Stimulated activated CD8-positive, alpha-beta memory T cell treated with anti-CD3 and anti-CD28 coated beads, Interleukin-7, amount 100 ng/mL, for 4 hours (primary cell): ENCODE measurements at places on chromosomes 11 and 22.

DNA sequence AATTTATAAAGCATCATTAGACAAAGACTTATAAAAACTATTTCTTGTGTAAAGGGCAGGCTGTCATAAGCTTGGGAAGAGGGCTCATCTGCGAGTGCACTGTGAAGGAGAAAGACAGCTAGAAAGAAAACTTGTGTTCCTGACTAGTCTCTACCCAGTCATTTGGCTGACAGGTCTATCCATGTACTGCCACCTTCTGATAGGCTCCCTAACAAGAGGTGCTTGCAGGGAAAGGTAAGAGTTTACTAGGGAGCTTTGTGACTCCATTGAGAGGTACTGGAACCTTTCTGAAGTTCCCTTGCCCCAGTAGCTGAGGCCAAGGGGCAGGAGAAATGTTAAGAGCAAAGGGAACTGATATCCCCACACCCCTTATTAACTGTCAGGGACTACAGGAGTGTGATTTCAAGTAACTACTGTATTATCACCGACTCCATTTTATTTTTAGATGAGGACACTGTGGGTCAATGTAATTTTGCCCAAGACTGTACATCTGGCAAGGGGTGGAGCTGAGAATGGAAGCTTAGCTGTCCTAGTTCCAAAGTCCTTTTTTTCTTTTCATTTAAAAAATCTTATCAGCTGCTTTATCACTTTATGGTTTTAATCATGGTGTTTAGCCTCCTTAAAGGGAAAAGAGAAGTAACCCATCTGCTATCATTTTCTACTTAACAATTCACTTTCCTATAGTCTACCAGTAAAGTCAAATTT is 129.4 kb downstream of the ARHGAP20 start:
- no peak for DNase-seq

GRCh38 chr11:1870721-1871466 is 18.0 kb downstream of the LSP1 start:
- no peak for DNase-seq

GRCh38 chr22:23256986-23257888 is 76.9 kb downstream of the BCR start:
- DNase-seq: no peak

GRCh38 chr22:50059881-50060262 is 1.8 kb upstream of the TTLL8 start:
- no peak for DNase-seq

- DNase-seq: no peak
Measured at GRCh38 chr22:33984656-33985285, 64.5 kb upstream of the LARGE1 start.

GRCh38 chr11:99199341-99199740 is 178.6 kb downstream of the CNTN5 start:
- no peak for DNase-seq

GRCh38 chr11:12279672-12280108 is 97.7 kb upstream of the PARVA start:
- no peak for DNase-seq

DNA sequence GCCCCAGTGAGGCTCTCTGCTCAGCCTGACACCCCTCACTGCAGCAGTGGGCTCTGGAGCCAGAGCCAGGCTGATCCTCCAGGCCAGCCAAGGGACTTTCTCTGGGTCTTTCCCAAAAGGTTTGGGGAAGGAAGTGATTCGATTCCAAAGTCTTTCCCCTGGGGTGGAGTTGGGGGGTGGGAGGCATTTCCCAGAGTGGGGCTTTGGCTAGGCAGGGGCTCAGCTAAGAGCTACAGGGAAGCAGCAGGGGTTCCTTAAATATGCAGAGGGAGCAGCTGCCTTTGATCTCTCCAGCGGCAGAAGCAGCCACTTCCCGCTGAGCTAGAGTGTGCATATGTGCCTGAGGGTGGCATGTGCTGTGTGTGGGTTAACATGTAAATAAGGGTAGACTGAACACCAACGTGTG is 192.9 kb downstream of the INSC start:
- DNase-seq: no peak

GRCh38 chr11:10319702-10320558 is 15.1 kb downstream of the ADM start:
- no peak for DNase-seq

- DNase-seq: peak; percentile 53
Measured at GRCh38 chr11:60971520-60971919, at the start of gene CD6. Gene CD6, plus strand, starts transcription at chr11:60971680. Its CDS starts 186 bp downstream, at chr11:60971866.

- DNase-seq: peak; percentile 67
Measured at GRCh38 chr11:64204464-64204989, 2.0 kb upstream of the FERMT3 start.

- DNase-seq: peak; percentile 39
Measured at GRCh38 chr11:14578541-14578956, 58.4 kb upstream of the PSMA1 start.

GRCh38 chr11:10134975-10135481 is 159.0 kb downstream of the SBF2 start:
- DNase-seq: no peak

DNA sequence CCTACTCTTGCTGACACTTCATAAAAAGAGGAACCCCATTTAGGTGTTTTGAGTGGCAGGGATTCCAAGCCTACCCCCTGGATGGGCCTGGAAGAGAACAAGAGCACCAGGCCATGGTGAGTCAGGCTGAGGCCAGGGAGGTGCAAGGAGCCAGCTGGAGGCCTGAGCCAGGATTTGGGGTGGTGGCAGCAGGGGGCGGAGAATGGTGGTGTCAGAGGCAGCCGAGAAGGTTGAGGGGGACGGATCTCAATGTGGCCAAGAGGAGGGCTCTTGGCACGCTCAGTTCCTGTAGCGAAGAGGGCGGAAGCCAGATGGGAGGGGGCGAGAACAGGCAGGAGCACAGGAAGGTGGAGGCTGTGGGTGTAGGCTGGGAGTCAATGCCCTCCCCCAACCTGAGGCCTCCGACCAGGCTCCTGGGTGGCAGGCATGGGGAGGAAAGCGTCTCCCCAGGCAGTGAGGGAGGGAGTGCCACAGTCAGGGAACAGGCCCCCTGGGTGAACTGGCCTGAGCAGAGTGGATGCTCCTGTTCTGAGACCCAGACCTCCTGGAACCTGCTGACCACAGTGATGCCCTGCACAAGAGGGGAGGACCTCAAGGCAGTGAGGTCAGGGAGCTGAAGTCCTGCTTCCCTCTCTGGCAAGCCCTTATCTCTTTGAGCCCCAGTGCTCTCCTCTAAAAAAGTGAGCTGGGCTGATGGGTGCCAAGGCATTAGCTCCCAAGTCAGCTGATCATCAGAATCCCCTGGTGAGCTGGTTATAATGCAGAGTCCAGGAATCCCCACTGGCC is 13.9 kb downstream of the RTN4RL2 start:
- no peak for DNase-seq

DNA sequence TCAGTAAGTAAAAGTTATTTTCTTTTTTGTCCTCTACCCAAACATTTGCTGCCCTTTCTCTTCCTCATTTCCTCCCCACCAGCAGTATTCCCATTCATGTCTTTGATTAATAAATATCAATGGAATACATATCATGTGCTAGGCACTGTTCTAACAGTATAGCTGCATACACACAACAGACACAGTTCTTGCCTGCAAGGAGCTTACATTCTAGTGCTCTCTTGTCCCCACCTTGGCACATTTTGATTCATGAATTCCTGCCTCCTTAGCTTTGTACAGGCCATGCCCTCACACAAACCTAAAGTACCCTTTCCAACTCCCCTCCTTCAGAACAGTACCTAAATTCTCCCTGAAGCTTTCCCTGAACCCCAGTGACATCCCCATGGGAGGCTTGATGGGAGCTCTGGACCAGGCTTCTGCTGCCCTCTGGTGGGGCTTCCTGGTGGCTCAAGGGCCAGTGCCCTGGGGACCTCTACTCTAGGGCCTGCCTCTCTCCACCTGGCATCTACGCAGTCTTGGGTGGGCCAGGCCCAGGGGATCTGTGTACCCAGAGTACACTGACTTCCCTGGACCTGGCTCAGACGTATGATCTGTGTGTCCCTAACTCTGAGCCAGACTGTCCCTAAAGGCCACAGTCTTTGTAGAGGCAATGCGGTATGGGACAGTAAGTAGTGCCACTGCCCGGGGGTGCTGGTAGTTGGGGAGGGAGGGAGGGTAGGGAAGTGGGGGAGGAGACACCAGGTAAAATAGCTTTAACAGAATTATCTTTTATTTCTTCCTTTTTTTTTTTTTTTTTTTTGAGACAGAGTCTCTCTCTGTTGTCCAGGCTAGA is 14.1 kb downstream of the RPS13 start:
- no peak for DNase-seq

- no peak for DNase-seq
Measured at GRCh38 chr11:107882095-107882820, 23.7 kb upstream of the SLC35F2 start.

GRCh38 chr11:68665436-68665835 is 18.9 kb upstream of the GAL start:
- no peak for DNase-seq

DNA sequence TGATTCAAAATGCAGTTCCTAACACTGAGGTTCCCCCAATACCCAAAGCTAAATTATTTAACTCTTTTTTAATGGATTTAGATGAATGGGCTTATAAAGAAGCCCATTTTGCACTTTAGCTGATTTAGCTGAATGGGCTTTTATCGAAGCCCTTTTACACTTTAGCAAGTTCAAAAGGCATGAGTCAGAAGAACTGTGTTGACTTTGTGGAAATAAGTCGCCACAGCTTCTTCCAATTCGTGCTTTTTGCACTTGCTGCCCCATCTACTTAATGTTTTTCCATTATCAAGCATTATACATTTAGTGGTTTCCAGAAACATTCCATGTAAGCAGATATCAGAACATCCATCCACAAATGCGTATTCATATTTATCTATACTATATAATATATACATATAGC is 20.5 kb upstream of the GRIA4 start:
- no peak for DNase-seq

DNA sequence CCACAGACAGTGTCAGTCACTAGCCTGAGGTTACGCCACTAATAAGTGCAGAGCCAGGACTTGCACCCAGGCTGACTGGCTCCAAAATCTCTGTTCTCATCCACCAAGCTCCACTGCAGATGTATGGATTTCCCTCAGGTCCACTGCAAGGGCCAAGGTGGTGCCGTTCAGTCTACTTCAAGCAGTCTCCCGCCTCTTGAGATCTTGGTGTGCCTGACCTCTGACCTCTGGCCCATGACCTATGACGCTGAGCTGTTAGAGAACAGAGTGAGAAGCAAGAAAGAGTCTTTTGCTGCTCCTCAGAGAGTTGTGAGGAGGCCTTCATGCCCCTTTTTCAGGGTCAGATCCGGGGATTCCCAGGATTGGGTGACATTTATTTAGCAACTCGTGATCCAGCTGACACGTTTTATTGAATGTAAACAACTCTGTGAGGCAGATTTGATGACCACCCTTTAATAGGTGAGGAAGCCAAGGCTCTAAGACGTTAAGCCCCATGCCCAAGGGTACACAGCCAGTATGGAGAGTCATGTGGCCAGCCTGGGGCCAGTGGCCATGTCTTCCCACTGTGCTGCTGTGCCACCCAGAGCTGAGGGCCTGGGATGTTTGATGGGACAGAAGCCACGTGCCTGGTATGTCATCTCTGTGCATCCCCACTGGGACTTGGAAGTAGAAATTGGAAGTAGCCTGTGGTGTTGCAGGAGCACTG is 25.2 kb downstream of the DCPS start:
- no peak for DNase-seq

GRCh38 chr22:22857607-22858558 is 29.7 kb upstream of the IGLL5 start:
- DNase-seq: no peak

GRCh38 chr22:42695294-42695693 is 25.4 kb downstream of the A4GALT start:
- no peak for DNase-seq

- DNase-seq: no peak
Measured at GRCh38 chr11:65381716-65382032, 772 bp downstream of the SLC25A45 start.

GRCh38 chr22:37581504-37581903 is 1.6 kb upstream of the LGALS2 start:
- no peak for DNase-seq

- no peak for DNase-seq
Measured at GRCh38 chr11:41988951-41989572, 529.6 kb upstream of the LRRC4C start.
